Activated CD4-positive, alpha-beta T cell treated with anti-CD3 and anti-CD28 coated beads for 1 hour (primary cell): ENCODE measurements at places on chromosomes 2 and 18.

GRCh38 chr2:151033271-151034248 lies 228.1 kb downstream of the RBM43 start:
- DNase-seq = no peak

GRCh38 chr2:142682528-142682927 lies 194.9 kb upstream of the KYNU start:
- no peak for DNase-seq

DNA sequence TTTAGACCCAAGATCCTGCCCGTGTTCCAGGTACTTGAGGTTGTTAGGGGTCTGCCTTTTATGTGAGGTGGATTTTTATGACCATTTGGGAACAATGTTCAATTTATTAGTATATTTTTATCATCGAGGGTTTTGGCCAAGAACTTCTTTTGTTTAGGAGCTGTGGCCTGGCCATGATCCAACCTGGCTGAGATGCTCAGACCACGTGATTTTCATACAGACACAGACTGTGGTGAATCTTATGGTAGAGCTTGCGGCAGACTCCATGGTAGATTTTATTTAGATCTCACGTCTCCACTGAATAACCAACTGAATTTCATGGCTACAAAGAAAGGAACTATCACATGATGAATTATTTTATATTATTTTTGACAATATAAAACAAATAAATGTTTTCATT lies 405.5 kb upstream of the VWC2L start:
- DNase-seq = no peak

- no peak for DNase-seq
Measured at GRCh38 chr2:69559442-69560146, 83.9 kb downstream of the AAK1 start.

DNA sequence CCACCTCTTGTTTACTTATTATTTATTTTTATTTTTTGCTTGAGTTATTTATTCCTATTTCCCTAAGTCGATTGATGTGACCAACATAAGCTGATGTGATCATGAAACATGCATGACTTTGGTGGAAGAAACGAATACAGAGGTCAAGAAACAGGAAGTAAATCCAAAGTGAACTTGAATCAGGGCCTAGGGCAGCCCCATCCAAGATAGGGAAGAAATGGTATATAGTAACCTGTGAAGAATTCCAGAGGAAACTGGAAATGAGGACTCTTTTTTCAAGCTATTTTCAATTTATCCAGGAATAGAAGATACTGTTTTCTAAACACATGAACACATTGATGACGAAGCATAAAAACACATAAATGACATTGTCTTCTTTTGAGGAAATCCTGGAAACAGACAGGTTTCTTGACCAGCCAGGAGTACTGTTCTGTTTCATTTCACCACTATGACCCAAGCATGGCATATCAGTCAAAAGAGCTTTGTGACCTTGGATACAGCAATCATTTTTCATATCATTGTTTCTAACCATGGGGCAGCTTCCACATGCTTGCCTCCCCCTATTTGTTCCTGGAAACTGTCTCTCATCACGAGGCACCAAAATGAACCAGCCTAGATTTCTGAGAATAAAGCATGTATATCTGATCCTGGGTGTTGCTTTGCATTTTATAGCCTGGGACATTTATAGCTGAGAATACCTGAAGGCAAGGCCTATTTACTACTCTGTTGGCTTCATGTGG lies 9.1 kb upstream of the LCLAT1 start:
- DNase-seq = no peak

DNA sequence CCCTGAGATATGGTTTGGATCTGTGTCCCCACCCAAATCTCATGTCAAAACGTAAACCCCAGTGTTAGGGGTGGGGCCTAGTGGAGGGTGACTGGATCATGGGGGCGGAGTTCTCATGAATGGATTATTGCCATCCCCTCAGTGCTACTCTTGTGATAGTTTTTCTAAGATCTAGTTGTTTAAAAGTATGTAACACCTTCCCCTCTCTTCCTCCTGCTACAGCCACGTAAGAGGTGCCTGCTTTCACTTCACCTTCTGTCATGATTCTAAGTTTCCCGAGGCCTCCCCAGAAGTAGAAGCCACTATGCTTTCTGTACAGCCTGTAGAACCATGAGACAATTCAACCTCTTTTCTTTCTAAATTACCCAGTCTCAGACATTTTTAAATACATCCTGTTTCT lies 16.9 kb downstream of the PUM2 start:
- no peak for DNase-seq

DNA sequence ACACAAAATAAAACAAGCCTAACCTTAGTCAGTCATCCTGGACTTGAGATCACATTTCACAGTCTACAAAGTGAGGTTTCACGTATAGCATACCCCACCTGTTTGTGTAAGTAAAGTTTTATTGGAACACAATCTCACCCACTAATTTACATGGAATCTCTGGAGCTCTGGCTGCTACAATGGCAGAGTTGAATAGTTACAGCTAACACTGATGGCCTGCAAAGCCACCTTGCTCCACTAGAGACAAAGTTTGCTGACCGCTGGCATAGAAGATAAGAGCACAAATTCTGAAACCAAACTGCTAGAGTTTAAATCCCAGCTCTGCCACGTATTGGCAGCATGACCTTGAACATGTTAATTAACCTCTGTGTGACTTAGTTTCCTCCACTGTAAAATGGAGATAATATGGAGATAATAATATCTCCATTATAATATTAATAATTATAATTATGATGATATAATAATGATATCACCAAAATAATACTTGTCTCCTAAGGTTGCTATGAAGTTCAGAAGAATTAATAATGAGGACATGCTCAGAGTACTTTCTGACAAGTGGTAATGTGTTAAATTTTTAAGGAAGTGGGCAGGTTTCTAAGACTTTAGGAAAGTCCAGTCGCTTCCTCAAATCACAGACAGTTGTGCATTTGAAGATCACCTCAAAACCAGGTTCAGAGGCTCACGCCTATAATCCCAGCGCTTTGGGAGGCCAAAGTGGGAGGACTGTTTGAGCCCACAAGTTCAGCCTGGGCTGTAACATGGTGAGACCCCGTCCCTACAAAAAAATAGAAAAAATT lies 204.6 kb downstream of the SH3RF3 start:
- no peak for DNase-seq

DNA sequence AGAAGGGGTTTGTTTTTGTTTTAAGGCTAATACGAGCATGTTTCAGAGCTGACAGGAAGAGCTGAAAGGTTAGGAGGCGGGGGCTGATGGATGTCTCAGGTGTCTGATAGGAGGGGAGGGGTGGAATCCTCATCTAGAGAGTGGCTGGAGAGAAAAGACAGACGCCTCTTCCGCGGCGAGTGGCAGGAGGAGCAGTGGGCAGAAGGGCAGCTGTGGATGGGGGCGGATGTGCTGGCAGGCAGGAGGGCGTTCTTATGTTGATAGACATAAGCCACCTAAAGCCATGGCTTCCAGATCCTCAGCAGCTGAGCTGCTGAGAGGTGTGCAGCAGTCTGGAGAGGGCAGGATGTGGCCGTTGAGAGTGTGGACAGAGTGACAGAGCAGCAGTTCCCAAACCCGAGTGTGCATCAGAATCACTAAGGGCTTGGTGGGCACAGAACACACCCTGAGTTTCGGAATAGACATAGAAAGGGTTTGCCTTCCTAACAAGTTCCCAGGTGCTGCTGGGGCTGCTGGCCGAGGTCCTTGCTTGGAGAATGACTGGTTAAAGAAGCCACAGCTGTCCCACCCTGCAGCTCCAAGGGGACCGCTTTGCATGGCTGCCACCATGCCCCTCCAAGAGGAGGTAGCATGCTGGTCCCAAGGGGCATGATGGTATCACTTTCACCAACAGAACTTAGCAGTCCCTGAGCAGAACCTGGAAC lies 3.0 kb upstream of the ITM2C start:
- no peak for DNase-seq

DNA sequence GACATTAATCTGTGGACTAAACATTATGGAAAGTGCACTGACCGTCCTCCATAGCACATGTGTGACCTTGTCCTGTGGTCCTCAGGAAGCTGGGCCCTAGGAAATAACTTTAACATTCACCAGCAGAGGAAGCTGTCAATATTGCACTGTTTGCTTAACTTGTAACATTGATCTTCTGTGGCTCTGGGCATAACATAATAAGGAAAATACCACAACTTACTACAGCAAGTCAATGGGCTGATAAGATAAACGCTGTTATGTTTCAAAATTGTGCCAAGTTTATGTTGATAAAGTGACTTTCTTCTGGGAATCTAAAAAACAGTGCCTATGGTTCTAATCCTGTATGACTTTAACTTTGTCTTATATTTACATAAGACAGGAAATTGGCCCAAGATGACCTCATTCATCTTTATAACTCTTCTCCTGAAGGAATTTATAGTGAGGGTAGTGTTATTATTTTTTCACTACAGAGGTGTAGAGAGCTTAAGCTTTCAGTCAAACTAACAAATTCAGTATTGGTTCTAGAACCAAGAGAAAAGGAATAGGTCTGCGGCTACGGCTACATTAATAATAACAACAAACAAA lies 113.7 kb upstream of the MAP4K3 start:
- no peak for DNase-seq

DNA sequence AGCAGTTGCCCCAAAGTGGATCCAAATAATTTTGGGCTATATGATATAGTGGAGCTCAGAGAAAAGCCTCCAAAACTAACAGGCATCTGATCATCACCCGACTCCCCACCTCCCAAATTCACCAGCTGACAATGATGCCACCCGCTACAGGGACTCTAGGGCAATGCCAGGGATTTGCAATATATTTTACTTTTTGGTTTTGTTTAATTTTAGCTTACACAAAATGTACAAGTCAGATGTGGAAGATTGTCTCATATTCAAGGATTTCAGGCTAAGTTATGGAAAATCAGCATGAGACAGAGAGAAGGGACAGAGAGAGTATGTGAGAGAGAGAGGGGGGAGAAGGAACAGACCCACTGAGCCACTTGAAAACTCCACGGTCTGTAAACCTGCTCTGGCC lies 187.4 kb downstream of the TMEM247 start:
- no peak for DNase-seq

- no peak for DNase-seq
Measured at GRCh38 chr2:230924092-230924469, 961 bp downstream of the GPR55 start.

DNA sequence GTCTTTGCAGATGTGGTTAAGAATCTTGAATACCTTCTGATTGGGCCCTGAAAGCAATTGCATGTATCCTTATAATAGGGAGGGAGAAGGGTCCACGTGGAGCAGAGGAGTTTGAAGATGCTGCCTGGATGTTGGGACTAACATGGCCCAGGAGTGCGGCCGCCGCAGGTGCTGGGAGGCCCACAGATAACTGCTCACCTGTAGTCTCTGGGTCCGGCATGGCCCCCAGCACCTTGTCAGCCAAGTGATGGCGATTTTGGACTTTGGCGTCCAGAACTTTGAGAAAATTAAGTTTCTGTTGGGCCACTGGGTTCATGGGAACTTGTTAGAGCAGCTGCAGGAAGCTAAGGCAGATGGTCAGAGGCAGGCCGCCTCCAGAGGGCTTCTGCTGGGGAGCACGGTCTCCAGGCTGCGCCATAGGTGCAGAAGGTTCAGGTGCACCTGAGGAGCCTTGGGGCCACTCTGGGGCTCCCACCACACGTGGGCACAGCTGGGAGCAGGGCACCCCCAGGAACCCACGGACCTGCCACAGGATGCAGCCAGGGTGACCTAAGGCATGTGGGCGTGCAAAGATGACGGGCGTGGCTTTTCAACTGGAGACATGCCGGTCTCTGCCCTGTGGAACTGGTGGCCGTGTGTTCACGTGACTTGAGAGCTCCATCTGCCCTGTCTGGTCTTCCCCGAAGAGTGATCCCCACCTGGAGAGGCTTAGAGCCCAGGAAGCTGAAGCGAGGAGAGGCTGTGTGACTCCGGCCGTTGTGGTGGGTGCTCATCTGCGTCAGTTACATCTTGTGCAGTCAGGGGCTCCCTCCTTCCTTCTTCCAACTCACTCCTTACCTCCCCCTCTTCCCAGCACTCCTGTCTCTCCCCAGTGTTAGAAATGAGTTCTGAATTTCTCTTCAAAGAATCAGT lies 277.3 kb downstream of the AGAP1 start:
- no peak for DNase-seq

DNA sequence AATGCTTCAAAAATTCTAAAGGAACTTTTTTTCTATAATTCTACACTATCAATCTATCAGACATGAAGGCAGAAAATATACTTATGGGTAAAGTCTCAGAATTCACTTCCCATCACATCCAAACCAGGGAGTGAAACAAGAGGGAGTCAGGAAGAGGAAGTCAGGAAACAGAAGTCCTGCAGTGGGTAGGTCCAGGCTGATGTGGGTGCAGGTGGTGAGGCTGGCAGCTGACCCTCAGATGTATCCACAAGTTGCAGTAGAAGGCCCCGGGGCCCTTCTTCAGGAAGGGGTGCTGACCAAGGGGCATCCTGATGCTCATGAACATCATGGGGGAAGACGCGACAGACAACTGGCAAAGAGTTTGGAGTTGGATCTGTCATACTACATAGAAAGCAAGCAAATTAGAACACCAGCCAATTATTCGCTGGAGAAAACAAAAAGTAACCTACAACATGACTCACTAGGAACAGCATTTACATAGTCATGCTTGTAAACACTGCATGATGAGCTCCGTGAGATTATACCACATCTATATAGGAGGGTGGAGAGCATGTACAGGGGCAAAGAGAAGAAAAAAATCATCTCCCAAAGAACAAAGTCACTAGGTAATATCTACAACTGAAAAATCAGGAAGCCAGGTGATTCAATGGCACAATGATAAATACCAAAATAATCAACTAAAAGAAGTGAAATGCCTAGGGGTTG lies 4.2 kb downstream of the UXS1 start:
- no peak for DNase-seq

- DNase-seq = peak; percentile 63
Measured at GRCh38 chr18:3261373-3262233, at the start of gene MYL12B. Gene MYL12B, plus strand, starts transcription at chr18:3262133. Its CDS starts 10,766 bp downstream, at chr18:3272899.

- no peak for DNase-seq
Measured at GRCh38 chr2:40213619-40214018, 238.3 kb downstream of the SLC8A1 start.

GRCh38 chr18:45081566-45082181 lies 401.0 kb downstream of the SETBP1 start:
- no peak for DNase-seq

GRCh38 chr2:129101186-129101585 lies 782.5 kb upstream of the HS6ST1 start:
- no peak for DNase-seq

DNA sequence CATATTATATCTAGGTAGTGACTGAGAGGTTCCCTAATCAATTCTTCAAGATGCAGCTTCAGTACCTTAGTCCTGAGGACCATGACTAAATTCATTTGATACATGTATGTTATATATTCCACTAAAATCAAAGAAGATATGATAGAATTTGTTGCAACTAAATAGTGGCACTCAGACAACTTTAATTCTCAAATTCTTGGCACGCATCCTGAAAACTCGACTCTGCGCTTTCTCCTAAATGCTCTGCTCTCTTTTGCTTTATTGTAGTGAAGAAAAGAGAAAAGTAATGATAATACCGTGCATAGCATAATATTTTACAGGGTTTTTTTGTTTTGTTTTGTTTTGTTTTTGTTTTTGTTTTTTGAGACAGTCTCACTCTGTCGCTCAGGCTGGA lies 475.3 kb downstream of the ARHGAP15 start:
- no peak for DNase-seq

GRCh38 chr18:39561126-39561525 lies 1995.5 kb upstream of the CELF4 start:
- no peak for DNase-seq
